Amniotic stem cell (primary cell): ENCODE measurements at places on chromosomes 5 and 9.
A peak's percentile ranks its signal among the peaks of the same experiment; 100 is the strongest.

DNA sequence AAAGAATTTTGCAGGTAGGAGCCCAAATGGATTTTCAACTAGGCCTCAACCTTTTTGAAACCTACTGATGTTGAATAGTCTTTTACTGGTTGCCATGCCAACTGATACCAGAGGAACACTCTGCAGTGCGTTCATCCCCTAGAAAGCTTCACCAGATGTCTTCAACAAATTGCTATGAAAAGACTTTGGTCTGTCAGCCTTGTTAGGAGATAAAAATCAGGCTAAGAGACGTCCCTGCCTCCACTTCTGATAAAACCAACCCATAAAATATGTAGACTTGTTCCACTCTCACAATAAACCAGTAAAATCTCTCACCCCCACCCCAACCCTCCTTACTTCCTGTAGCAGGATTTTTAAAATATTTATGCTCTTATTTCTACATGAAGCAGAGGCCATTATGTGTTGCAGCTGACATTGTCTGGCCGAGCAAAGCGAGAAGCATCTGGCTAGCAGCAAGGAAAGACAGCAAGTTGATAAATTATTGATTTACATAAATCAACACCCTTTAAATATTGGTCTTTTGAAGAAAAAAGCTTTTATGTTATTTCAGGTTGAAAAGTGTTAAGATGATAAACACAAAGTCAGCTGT, 428.7 kb downstream of the ISL1 start:
- no peak for DNase-seq

DNA sequence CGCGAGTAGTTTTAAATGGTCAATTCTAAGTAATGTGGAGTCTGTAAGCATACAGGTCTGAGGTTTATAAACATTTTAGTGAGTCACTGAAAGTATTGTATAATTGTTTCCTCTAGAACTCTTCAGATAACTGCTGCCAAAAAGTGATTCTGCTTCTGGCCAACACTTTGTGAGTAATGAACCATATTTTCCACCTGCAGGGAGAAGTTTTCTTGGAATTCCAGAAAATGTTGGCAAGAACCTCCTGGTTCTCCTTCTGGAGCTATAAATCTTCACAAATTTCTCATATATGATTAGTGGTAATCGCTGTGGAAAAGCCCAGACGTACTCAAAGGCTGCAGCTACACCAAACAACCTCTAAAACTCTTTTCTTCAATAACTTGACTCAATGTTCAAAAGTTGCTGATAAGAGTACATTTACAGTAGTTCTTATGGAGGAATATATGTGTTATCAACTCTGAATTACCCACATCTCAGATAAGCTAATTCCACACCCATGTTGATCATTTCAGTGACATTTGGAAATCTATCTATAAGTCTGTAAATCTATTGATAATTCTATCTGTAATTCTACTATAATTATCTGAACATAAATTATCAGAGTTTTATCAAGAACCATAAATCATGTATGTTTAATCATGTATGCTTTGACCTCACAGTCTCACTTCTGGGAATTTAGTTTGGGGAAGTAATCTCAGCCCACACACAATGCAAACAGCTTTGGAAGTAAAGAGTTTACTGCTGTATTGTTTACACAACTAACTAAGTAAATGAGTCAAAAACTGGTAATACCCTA, 74.1 kb downstream of the FNBP1 start:
- peak; percentile 76 for DNase-seq

DNA sequence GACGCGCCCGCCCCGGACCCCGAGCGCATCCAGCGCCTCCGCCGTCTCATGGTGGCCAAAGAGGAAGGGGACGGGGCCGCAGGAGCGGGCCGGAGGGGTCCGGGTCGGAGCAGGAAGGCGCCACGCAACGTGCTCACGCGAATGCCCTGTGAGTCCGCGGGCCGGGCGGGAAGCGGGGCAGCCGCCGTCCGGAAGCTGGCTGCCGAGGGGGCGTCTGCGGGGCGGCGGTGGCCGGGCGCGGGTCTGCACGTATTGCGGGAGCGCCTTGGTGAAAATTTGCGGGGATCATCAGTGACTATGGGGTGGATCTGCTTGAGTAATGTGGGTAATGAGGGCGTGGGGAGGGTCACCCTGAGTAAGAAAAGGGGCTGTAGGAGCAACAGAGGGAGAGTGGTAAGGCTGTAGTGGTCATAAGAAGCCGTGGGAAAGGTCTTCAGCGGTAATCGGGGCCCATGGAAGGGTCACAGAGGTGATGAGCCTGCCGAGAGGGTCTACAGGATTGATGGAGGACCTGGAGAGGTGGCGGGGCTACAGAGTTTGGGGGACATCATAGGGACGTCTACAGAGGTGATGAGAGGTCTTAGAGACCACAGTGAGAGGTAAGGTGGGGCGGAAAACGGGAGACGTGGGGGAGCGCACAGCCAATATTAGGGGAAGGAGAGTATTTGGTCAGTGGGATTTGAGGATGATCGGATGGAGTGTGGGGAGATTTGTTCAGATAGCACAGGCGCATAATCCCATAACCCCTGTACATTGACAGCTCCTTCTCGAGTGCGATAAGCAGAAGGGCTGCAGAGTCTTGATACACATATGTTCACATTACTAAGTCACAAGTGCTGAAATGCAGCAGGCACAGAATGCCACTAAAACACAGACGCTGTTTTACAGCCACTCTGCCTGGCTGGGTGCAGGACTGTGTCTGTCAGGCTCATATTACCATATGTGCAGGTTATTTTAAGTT, 819 bp downstream of the LSM11 start:
- no peak for DNase-seq

- DNase-seq, result no peak
These were observed 139.1 kb downstream of the COX7C start for GRCh38 chr5:86756839-86757238.

DNA sequence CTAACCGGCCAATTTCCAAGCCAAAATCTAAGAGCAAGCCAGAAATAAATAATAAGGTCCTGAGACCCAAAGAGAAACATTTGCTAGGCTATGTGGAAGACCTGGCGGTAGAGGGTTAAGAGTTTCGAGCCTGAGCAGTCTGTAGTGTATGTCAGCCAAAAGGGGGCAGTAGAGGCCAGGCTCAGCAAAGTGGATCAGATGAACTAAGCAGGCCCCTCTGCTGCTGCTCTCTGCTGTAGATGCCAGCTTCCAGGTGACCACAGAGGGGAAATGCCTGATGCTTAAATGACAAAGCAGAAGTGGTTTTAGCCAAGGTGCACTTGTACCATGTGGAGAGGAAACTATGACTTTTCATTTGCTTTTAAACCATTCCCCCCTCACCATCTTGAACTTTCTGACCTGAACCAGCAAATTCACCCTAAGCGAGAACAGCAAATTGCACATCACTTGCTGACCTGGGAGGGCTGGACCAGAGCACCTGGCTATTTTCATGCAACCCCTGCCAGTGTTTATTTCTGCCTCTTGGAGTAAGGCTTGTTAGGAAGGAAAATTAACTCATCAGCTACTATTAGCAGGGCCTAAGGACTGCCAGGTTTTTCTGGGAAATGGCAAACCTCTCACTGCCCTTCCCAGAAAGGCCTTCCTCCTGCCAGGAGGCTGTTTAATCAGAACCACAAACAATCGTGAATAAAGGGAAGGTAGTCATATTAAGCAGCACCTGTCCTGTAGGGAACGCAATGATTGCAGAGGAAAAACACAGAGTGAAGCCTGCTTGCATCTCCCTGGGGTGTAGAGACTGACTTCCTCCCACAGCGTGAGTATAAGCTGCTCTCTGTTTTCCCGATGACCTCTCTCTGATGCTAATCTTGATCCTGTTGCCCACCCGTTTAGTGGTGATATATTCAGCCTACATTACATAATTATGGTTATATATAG, 818.2 kb downstream of the TLR4 start:
- DNase-seq, result peak; percentile 10

DNA sequence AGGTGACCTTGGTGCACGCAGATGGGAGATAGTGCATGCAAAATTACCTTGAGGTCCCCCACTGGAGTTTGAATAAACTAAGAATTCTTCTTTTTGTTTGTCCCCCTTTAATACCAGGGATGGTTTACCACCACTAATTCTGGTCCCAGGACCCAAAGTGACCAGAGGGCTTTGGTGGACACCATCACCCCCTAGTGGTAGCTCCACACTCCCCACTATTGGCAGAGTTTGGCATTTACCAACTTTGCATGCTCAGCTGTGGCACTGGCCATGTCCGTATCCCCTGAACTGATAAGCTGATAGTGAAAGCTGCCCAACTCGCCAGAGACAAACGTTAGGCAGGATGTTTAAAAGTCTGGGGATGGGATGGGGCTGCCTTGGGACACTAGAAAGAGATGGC, 3.3 kb downstream of the ASTN2 start:
- no peak for DNase-seq

DNA sequence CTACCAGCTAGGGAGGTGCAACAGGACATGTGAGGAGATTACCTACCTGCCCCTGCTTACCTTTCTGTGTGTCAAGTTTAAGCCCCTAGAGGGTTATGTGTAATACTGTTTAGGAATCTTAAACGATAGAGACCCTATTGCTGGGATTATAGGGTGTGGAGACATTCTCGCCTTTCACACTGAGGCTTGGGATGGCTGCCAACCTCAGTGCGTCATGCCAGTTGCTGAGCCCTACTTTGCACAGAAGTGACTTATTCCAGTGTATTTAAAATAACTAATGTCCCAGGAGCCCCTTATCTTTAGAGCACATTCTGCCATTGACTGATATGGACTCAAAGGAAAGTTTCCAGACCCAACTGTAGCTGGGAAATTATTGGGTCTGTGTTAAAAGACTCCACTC, 76.6 kb upstream of the XPA start:
- no peak for DNase-seq

- DNase-seq, result no peak
These were observed 23.2 kb upstream of the IL17B start for GRCh38 chr5:149402291-149402690.

- DNase-seq, result no peak
These were observed 165.7 kb upstream of the GPR151 start for GRCh38 chr5:146681585-146682105.

GRCh38 chr9:92276331-92277032, 17.0 kb downstream of the IARS1 start:
- DNase-seq, result no peak

- no peak for DNase-seq
These were observed 388.5 kb upstream of the CTNND2 start for GRCh38 chr5:12292610-12293204.

DNA sequence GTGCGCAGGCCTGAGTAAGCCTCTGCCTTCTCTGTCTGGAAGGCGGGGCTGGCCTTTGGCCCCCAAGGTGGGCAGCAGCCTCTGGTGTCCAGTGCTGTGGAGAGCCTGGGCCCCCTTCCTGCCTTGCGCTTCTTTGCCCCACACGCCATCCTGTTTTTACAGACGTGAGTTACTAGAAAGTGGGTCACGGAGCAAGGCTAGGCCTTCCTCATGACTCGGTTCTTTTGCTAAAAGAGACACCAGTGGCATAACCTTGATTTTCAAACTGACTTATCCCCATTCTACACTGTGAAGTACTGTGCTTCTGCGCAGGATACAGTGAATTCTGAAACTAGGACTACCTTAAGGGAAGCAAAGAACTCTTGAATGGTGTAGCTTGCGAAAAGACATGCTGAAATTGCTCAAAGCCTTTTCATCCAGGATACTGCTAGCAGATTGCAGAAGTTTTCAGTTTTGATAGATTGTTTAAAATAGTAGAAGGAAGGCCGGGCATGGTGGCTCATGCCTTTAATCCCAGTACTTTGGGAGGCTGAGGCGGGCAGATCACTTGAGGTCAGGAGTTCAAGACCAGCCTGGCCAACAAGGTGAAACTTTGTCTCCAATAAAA, 7.2 kb downstream of the ROPN1L start:
- DNase-seq, result no peak

- DNase-seq, result no peak
These were observed 42.6 kb upstream of the ANKH start for GRCh38 chr5:14914193-14914592.

DNA sequence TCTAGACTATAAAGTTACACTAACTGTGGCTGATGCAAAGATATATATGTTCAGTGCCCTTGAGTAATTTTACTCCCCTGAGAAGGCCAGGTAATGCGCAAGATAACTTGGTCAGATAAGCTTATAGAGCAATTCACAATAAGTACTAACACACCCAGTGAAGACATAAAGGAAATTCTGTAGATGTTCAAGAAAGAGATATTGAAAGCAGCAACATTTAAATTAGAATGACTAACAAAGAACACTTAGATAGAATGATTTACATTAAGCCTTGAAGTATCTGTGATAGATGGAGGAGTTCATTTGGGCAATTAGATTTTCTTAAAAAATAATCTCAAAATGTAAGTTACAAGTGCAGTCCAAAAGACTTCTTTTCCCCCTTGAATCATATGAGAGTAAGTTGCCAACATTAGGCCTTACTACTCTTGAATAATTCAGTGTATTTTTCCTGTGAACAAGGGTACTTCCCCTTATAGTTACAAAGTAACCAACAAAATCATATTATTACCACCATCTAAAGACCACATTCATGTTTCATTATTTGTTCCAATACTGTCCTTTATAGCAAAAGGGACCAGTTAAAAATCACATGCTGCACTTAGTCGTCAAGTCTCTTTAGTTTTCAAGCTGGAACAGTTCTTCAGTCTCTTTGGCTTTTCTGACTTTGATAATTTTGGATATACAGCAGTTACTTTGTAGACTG, 44.4 kb upstream of the ELOVL7 start:
- DNase-seq, result no peak

- DNase-seq, result no peak
These were observed 41.4 kb downstream of the AGTPBP1 start for GRCh38 chr9:85700330-85700729.

GRCh38 chr5:1032551-1033027, 24.0 kb downstream of the NKD2 start:
- no peak for DNase-seq

- DNase-seq, result no peak
These were observed 72.1 kb upstream of the ANKRD55 start for GRCh38 chr5:56305001-56305950.

GRCh38 chr5:135205632-135206349, 171.8 kb upstream of the PITX1 start:
- DNase-seq, result no peak

DNA sequence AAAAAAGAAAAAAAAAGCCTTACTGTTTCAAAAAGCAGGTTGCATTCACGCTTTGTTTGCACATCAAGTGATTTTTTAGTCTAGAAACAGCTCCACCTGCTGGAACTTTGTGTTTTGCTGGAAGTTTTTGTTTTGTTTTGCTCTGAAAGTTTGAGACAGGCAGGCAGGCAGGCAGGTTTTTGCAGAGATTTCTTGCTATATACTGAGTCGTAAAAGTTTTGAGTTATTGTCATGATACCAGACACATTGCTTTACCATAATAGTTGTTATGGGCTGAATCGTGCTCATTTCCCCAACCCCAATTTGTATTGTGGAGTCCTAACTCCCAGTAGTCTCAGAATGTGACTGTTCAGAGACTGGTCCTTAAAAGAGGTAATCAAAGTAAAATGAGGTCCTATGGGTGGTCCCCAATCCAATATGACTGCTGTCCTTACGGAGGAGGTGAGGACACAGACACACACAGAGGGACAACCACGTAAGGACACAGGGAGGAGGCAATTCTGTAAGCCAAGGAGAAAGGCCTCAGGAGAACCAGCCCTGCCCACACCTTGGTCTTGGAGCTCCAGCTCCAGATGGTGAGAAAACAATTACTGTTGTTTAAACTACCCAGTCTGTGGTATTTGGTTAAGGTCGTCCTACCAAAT, 20.9 kb downstream of the OR2Y1 start:
- DNase-seq, result peak; percentile 5
